ENCODE measurements at places on chromosomes 5 and 9. TPM values are rescaled to one million over a fixed set of nuclear protein-coding genes. Genes with fewer than 3 reads are reported as not detected.

- DNase-seq = no peak
Measured at GRCh38 chr5:150347003-150347402, 10.5 kb upstream of the TCOF1 start.

Gene SLC1A1
- not detected for total RNA-seq

Gene SLC35D2
- 20.8 TPM for total RNA-seq

DNA sequence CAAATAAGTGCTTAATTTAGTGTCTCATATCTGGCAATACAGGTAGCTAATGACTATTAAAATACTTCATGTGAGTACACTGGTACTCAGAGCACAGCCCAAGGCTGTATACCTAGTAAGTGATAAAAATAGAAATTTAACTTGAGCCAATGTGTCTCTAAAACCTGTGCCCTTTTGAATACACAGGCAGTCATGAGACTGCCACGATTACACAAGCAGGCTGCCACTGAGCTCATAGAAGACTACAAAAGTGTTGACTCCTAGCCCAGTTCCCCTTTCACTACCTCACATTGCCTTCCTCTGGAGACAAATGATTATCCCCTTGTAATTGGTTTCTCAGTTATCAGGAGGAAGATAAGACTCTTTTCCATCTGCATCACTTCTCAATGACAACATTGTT is 66.3 kb upstream of the PAPPA start:
- peak; percentile 81 for DNase-seq

Gene STRBP
- total RNA-seq = 9.4 TPM

DNA sequence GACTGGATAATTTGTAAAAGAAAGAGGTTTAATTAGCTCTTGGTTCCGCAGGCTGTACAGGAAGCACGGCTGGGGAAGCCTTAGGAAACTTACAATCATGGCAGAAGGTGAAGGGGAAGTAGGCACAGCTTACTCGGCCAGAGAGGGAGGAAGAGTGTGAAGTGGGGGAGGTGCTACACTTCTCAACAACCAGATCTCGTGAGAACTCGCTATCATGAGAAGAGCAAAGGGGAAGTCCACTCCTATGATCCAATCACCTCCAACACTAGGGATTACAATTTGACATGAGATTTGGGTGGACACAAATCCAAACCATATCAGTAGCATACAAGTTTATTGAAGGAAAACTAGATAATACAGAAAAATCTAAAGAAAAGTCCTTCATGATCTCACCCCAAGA is 39.9 kb downstream of the NEURL1B start:
- no peak for DNase-seq

DNA sequence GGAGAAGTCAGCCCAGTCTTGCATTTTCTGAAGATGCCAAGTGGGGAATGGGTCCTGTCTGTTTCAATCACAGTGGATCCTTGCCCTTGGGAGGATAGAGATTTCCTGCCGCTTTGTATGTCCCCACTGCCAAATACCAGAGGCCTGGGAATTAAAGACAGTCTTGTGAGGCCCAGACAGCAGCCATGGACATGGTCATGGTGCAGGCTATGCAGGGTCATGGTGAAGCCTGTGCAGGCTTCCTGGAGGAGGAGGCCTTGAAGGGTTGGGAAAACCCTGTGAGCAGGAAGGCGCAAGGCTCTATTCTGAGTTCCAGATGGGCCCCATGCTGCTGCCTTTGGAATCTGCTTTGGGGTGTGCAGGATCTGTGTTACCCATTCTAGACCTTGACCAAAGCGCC is 57.3 kb upstream of the PITX1 start:
- no peak for DNase-seq

Gene SLC46A2
- not detected for total RNA-seq

Gene DAB2IP
- 17.0 TPM for total RNA-seq

Gene UBLCP1
- total RNA-seq = 74.4 TPM

- DNase-seq = no peak
Measured at GRCh38 chr5:34062419-34062818, 19.4 kb upstream of the C1QTNF3 start.

GRCh38 chr5:88769165-88769564 is 113.8 kb downstream of the MEF2C start:
- no peak for DNase-seq

DNA sequence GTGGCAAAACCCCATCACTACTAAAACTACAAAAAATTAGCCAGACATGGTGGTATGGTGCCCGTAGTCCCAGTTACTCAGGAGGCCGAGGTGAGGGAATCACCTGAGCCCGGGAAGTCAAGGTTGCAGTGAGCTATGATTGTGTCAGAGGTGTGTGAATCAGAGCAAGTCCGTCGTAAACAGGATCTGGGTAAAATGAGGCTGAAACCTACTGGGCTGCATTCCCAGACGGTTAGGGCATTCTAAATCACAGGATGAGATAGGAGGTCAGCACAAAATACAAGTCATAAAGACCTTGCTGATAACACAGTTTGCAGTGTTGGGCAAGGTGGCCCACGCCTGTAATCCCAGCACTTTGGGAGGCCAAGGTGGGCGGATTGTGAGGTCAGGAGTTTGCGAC is 1.9 kb upstream of the CLTB start:
- peak; percentile 72 for DNase-seq

DNA sequence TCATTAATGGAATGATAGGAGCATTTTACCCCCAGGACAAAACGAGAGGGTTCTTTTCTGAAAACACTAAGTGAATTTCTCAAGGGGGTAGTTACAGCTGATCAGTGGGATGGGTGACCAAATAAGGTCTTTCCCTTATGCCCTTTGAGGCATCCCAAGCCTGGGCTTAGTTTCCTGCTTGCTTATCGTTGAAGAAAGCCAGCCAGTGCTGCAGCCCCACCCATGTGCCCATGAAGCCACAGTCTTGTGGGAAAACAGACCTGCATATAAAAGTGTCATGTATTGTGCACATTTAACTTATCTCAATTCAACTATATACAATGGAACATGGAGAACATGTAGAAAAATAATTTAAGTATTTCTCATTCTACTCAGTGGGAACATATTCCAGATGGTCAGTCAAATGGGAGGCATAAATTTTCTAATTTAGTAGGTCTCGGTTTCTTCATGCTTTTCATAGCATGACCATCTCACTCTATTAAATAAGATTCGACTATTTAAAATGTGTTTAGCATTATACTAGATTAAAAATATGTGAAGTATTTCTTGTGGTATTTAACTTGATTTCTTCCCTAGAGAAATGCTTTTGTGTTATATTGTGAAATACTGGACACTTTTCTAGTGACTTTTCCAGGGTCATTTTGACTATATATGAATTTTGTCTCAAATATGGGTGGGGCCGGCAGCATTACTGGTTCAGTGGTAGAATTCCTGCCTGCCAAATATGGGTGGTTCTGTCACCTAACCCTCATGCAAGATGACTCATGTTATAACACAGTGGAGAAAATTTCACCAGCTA is 189.7 kb upstream of the SGCD start:
- no peak for DNase-seq

GRCh38 chr9:136292591-136293448 is 11.1 kb downstream of the CCDC187 start:
- DNase-seq = no peak

GRCh38 chr5:160385496-160385895 is 14.4 kb downstream of the FAM200C start:
- no peak for DNase-seq

Gene CCL19
- total RNA-seq = not detected

DNA sequence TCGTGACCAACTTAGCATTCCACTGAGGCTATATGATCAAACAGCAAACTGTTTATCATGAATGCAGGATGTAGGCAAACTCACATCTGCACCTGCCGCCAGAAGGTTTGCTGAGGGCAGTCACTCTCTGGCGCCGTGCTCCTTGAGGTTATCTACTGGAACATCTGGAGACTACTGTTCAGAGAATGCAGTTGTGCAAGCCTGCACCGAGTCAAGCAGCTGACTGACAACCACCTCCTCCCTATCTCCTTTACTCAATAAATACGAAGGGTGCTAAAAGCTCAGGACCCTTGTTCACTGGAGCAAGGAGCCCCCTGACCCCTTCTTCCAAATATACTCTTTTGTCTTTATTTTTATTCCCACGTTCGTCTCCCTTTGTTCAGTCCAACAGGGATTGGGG is 27.1 kb downstream of the CCDC125 start:
- DNase-seq = no peak

DNA sequence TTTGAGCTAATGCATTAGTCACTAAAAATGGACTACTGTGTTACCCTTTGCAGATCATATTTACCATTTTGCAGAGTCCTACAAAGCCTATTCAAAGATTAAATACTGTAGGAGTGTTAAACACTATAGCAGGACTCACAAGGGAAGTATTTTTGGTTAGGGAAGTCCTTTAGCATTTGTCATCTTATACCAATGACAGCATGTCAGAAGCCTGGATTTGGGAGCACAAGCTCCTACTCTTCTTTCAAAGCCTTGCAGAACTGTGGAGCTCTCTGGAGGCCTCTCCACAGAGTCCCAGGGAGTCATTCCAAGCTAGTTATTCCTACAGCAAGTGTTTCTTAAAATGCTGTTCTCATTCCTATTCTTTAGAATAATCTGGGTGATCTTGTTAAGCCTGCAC is 288.8 kb downstream of the PIK3R1 start:
- DNase-seq = no peak

DNA sequence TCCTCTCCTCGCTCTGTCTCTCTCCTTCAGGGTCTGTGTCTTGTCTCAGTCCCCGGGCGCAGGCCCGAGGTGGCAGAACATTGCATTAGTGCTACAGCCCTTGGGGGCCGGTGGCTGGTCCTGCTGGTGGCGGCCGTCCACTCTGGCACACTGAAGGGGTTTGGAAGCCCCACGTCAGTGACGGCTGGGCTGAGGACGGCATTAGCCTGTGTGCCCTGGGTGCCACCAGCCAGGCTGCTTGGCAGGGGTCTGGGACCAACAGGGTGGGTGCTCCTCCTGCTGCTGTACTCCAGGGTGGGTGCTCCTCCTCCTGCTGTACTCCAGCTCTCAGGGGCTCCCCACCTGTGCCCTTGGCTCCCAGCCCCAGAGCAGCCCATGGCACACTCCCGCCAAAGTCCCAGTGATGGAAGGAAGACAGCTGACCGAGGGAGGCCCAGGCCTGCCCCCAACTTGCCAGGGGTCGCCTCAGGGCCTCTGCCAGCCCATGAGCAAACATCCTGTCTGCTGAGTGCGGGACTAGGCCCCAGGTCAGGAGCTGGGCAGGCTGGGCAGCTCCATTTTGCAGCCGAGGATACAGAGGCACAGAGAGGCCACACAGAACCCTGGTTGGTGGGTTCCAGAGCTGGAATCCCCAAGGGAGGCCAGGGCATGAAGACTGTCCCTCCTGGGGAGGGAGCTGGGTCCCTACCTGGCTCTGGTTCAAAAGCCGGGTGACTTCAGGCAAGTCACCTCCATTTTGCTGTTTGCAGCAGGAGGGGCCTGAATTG is 27.3 kb downstream of the SARDH start:
- DNase-seq = no peak

DNA sequence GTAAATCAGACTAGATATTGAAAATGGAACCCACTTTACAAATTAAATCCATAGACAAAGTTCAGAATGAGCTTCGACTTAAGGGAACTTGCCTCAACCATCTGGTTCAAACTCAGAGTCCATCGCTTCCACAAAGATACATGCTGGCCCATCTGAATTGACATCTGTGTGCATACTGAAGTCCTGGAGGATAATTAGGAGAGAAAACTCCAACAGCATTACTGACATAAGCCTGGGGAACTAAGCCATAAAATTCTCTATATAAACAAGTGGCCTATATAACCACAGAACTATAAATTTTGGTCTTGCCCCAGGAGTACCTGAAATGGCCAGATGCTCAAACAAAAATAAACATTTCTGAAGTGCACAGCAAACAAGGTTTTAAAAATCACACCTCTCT is 94.4 kb downstream of the IZUMO3 start:
- DNase-seq = no peak

Gene DRD1
- total RNA-seq = not detected

Gene NPR3
- 1.1 TPM for total RNA-seq

Gene GFRA3
- not detected for total RNA-seq

GRCh38 chr5:64201996-64202395 is 36.4 kb downstream of the RNF180 start:
- DNase-seq = no peak

- DNase-seq = no peak
Measured at GRCh38 chr5:126810596-126811380, 33.9 kb downstream of the LMNB1 start.

DNA sequence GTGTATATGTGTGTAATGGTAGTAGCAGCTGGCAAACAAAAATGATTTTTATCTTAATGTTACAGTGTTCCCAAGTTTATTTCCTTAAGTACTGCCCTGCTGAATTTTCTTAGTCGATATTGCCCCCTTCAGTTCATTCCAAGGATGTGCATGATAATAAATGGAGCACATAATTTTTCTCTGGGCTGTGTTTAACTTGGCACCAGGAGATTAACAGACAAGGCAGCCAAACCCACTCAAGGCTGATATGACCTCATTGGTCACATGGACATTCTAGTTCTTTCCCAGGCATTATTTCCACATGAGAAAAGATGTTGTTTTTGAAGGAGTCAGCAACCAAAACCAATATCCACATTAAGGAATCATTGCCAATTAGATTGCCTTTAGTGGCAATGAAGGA is 61.8 kb downstream of the COX7C start:
- peak; percentile 56 for DNase-seq

GRCh38 chr9:109276469-109277440 is 44.1 kb downstream of the EPB41L4B start:
- DNase-seq = no peak

Gene CDH9
- not detected for total RNA-seq

GRCh38 chr9:2802494-2802921 is 41.4 kb downstream of the PUM3 start:
- peak; percentile 72 for DNase-seq

Gene PCDHB4
- 1.3 TPM for total RNA-seq

Gene PCDH12
- total RNA-seq = not detected

- no peak for DNase-seq
Measured at GRCh38 chr5:32461441-32462120, 17.0 kb upstream of the ZFR start.

DNA sequence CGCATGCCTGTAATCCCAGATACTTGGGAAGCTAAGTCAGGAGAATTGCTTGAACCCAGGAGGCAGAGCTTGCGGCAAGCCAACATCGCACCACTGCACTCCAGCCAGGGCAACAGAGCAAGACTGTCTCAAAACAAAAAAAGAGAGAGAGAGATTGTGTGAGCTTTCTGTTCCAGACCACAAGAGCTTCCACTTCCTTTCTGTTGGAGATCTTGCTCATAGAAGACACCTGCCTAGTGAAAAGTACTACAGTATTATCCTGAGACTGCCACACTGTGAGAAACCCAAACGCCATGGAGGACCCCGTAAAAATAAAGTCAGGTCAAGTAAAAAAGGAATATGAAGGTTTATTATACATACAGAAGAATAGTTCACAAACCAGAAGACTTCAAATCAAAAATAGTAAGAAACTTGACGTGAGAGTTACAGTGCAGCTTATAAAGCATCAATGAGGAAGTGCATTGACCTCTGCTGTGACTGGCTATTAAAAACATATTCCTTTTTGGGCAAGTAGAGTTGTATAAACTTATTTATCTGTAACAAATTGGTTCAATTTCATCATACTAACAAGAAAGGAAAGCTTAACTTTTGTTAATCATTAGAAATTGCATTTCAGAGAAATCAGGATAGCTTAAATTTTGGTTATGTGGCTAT is 4.3 kb upstream of the EMB start:
- no peak for DNase-seq

Measured in MCF 10A (cell line).